ENCODE measurements at places on chromosomes 7 and 10. TPM values are rescaled to one million over a fixed set of nuclear protein-coding genes. Genes with fewer than 3 reads are reported as not detected.

The GRM3 gene
- total RNA-seq, result not detected

The CCDC136 gene
- 9.8 TPM for total RNA-seq

The FAM131B gene
- total RNA-seq, result not detected

- DNase-seq, result no peak
Observed at GRCh38 chr7:158958618-158959017, 102.3 kb downstream of the DYNC2I1 start.

The MMS19 gene
- total RNA-seq, result 106 TPM

GRCh38 chr7:108415084-108415483 lies 41.2 kb downstream of the NRCAM start:
- no peak for DNase-seq

- no peak for DNase-seq
Observed at GRCh38 chr7:26487780-26488515, 196.3 kb downstream of the SNX10 start.

The MYO3A gene
- total RNA-seq, result not detected

The ETV1 gene
- total RNA-seq, result 0.39 TPM

DNA sequence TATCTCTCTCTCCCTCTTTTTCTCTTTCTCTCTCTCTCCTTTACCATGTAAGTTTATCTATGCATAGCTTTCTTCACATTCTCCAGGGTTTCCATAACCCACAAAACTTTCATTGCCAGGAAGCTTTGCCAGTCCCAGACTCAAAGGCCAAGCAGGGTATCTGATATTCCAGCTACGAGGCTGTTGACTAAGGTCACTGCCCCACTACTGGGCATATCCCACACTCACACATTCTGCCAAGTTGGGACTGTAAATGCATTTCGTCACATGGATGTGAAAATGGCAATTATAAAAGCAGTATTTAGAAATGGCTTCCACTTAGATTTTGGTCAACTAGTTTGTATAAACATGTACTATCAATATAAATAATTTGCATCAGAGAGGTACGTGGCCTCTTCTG lies 43.3 kb upstream of the SEPTIN7 start:
- no peak for DNase-seq

The GET4 gene
- total RNA-seq, result 42.6 TPM

GRCh38 chr10:10514797-10515196 lies 502.9 kb upstream of the CELF2 start:
- no peak for DNase-seq

GRCh38 chr7:138023618-138024342 lies 21.9 kb upstream of the CREB3L2 start:
- no peak for DNase-seq

- no peak for DNase-seq
Observed at GRCh38 chr10:112390125-112390703, 16.3 kb downstream of the ACSL5 start.
